ENCODE measurements at places on chromosomes 11 and 22. TPM values are rescaled to one million over a fixed set of nuclear protein-coding genes. Genes with fewer than 3 reads are reported as not detected.

- ATAC-seq = no peak
Measured at GRCh38 chr22:49004484-49005399, 822.9 kb downstream of the BRD1 start.

DNA sequence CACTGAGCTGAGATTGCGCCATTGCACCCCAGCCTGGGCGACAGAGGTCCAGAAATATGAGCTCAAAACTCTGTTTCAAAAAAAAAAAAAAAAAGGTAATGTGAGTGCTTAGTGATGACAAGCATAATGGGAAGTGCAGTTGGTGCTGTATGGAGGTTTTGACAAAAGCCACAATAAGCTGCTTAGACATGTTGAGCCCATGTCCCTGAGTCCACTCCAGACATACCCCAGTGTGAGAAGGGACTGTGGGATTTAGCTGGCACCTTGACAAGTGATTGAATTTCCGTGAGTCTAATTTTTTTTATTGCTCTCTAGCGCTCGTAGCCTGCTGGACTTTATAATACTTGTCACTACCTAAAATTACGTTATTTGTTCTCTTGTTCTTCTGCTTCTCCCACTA lies 15.1 kb upstream of the LGR4 start:
- no peak for ATAC-seq

Gene FAM118A
- total RNA-seq = 29.6 TPM

GRCh38 chr22:36606114-36606513 lies 77.1 kb upstream of the EIF3D start:
- ATAC-seq = no peak

Gene KIAA1671
- 33.0 TPM for total RNA-seq

- no peak for ATAC-seq
Measured at GRCh38 chr11:7605186-7605943, 67.9 kb downstream of the CYB5R2 start.

Gene GRAMD1B
- 1.8 TPM for total RNA-seq

DNA sequence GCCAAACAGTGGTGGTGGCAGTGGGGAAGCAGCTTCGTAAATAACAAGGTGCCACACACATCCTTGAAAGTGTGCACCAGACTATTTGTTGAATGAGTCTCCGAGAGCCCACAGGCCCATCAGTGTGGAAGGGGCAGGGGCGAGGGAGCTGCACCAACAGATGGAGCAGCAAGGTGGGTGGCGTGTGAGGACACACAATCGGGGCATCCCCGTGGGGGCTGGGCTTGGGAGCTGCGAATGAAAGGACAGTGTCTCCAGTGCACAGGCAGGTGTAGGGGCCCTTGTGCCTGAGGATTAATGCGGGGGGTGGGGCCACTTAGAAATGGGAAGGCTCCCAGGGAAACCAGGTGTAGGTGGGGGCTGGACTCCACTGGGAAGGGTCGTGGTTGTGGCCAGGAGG lies 2.8 kb downstream of the NRXN2 start:
- no peak for ATAC-seq

Gene UPK3A
- total RNA-seq = not detected

Gene FGF3
- total RNA-seq = not detected

GRCh38 chr11:117271208-117271607 lies 19.9 kb upstream of the BACE1-AS start:
- no peak for ATAC-seq

All from gastroesophageal sphincter (tissue), 4 donors.